Suppressor macrophage treated with lipopolysaccharide for 4 hours (primary cell): ENCODE measurements at places on chromosomes 7 and 10.

DNA sequence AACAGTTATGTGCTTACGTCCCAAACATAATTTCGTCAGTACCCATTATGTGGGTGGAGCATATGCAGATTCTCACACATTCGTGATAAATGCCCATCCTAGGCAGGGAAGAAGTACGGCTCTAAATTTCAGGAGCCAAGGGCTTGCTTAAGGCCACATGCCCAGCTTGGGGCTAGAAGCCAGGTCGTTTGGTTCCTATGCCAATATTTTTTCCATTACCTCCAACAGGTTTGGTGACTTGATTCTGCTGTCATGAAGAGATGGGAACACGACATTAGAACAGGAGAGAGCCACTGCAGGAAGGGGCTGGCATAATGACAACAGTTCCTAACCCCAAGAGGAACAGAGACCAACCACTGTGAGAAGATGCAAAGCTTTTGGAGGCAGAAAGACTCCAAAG, 85.1 kb downstream of the HIPK2 start:
- DNase-seq = no peak

DNA sequence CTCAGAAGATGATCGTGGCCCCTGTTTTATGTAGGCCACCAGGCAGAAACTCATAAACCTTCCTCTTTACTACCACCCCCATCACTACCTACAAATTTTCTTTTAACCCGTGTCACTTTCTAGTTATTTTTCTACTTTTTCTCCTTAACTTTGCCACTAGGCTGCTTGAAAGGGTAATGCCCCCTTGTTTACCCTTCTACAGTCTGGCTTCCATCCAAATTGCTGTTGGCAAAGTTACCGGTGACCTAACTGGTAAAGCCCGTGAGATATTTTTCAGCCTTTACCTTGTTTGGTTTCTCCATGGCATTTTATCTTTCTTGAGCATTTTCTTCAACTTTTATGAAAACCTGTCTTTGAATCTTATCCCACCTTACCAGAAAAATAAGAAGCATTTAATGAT, 153.0 kb downstream of the WNT2 start:
- no peak for DNase-seq

GRCh38 chr10:69237528-69238159, 17.5 kb downstream of the HKDC1 start:
- peak; percentile 87 for DNase-seq

- no peak for DNase-seq
These were observed 4.5 kb upstream of the MACROH2A2 start for GRCh38 chr10:70048030-70048723.

DNA sequence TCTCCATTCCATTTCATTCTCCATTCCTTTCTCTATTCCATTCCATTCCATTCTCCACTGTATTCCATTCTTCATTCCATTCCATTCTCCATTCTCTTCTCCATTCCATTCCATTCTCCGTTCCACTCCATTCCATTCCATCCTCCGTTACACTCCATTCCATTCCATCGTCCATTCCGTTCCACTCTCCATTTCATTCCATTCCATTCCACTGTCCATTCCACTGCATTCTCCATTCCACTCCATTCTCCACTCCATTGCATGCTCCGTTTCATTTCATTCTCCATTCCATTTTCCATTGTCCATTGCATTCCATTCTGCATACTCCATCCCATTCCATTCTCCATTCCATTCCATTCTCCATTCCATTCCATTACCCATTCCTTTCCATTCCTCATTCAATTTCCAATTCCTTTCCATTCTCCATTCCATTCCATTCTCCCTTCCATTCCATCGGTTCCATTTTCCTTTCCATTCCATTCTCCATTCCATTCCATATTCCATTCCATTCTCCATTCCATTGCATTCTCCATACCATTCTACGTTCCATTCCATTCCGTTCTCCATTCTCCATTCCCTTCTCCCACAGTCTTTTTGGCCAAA, 78.3 kb downstream of the NSUN6 start:
- DNase-seq = no peak

GRCh38 chr7:49618028-49618427, 155.4 kb upstream of the VWC2 start:
- DNase-seq = no peak

GRCh38 chr7:16660702-16661464, 14.9 kb downstream of the BZW2 start:
- peak; percentile 60 for DNase-seq
